Stimulated activated effector memory CD8-positive, alpha-beta T cell treated with anti-CD3 and anti-CD28 coated beads, Interleukin-12 subunit alpha, Interleukin-12 subunit beta, amount 100 ng/mL, for 72 hours (primary cell): ENCODE measurements at places on chromosomes 1 and 21.

- no peak for DNase-seq
Measured at GRCh38 chr1:198929961-198930599, 291.2 kb downstream of the PTPRC start.

DNA sequence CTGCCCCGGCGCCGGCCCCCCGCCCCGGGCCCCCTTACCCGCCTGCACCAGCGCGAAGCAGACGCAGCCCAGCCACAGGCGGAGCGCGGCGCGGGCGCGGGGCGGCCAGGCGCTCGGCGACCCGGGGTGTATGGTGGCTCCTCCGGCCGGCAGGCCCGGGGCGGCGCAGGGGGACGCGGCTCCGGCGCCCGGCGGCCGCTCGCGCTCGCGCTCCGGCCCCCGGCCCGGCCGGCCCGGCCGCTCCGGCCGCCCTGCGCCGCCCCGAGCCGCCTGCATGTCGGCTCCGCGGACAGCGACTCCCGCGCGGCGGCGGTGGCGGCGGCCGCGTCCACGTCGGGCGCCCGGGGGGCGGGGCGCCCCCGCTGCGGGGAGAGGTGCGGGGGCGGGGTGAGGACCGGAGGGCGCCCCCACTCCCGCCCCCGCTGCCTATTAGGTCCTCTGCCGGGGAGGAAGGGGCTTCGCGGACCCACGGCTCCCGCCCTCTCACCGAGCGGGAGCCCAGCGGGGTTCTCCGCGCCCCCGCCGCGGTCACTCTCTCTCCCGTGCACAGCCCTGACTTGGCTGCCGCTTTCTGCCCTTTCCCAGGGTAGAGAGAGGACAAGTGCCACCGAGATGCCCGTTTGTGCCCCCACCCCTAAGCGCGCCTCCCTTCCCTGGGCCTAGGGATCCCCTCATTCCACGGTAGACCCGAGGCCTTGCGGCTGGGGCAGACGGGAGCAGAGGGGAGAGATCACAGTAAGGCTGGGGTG lies at the start of gene FNDC5:
FNDC5 (minus strand) TSS at position 298 of the 749 bp plus-strand sequence.
- DNase-seq, result no peak

DNA sequence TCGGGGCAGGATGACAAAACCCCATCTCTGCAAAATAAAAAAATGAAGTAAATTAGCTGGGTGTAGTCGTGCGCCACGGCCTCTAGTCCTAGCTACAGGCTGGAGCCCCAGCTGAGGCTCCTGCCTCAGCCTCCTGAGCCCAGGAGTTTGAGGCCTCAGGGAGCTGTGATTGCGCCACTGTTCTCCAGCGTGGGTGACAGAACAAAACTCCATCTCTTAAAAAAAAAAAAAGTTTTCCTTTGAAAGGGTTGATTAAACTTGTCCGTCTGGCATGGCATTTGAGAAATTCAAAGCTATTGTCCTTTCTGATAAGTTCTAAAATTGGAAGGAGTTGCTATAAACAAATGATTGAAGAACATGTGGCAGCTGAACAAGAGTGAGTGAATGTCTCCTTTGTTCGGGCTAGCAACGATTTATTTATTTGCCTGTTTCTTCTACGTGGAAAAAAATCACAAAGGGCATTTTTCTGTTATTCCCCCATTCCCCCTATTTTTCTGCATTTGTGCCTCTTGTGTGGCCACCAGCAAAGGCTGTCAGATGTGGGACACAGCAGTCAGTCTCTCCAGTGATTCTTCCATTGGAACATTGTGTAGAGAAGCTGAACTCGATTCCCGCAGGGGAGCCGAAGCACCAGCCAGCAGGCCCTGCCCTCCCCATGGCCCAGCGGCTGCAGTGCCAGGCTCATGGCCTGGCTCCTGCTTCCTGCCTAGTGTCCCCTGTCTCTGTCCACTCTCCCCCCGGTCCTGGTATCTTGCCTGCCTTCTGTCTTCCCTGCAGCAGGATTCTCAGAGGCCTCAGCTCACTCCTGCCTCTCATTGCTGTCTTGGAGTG lies 21.5 kb upstream of the PWP2 start:
- DNase-seq, result no peak

GRCh38 chr1:98904684-98905083 lies 100.0 kb downstream of the PLPPR5 start:
- no peak for DNase-seq

DNA sequence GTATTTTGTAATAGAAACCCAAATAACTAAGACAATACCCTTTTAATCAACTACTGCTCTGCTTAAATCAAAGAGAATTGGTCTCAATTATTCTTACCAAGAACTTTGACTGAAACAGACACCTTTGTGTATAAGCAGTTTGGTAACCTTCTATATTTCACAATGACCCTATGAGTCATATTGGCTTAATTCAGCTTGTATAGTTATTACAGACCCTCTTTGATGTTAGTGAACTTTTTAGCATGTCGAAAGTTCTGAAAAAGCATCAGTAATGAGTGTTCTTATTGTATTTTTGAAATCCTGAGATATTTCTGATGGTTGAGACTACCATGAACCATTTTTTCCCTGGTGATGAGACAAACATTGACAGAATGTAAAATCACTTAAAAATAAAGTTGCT lies 43.3 kb upstream of the RABGAP1L start:
- DNase-seq, result no peak

GRCh38 chr1:68107771-68108170 lies 57.3 kb upstream of the DIRAS3 start:
- DNase-seq, result no peak

DNA sequence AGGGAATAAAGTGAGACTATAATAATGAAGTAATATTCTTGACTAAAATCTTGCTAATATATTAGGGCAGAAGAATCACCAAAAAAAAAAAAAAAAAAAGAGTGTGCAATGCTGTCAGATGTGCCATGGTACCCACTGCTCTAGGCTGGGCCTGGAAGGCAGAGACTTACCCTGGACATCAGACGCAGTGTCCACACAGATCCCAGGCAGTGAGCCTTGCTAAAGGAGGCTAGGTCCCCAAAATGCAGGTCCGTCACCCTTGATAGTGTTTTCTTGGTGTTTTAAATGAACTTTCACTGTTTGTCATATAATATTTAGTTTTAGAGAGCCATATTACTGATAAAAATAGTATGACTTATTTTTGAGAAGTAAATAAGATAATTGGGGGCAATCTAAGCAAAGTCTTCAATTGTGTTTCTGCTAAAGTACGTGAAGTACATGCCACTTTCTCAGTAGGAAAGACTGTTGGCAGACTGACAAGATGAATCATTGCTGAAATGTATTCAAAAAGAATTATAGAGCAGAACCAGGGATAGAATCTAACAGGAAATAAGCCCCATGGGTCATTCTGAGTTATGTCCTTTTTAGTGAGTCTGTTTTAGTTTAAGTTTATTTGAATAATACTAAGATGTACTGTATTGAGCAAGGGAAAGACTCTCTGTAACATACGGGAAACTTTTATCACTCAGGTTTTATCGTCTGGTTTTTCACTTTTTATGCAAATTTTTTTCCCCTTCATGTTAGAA lies 74.6 kb upstream of the PDC start:
- no peak for DNase-seq

GRCh38 chr1:150186789-150187559 lies 37.3 kb downstream of the PLEKHO1 start:
- DNase-seq, result no peak
